ENCODE measurements at places on chromosomes 16 and 17. TPM values are rescaled to one million over a fixed set of nuclear protein-coding genes. Genes with fewer than 3 reads are reported as not detected.

DNA sequence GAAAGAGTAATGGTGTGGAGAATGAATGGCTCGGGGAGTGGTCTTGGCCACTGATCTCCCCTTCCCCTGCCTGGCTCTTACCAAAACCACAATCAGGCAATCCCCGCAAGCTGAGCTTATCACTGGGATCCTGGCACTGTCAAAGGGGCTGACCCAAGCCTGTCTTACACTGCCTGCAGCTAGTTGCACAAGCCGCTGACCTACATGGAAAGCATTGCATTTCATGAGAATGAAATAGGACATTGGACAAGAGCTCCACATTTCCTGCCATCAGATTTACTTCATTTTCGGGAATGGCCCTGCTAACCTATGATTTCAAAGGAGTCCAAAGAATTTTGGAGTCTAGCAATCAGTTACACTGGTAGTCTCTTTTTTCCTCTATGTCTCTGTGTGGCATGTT is 146.4 kb downstream of the PCTP start:
- ATAC-seq, result no peak

DNA sequence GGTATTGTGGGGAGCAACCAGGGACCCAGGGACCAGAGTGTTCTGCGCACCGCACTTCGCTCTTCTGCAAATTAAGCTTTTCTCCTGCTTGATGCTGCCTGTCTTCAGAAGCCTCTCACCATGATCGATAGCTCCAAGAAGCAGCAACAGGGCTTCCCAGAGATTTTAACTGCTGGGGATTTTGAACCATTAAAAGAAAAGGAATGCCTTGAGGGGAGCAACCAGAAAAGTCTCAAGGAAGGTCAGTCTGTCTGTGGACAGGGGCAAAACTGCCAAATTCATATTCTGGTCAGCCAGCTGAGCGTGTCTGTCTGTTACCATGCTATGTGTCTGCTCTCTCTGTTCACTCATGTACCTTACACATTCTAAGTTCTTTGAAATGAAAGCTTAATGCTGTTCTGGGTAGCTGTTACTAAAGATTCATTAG is 115.7 kb downstream of the MRTFB start:
- ATAC-seq, result no peak

GRCh38 chr16:19389246-19389645 is 28.4 kb upstream of the TMC5 start:
- ATAC-seq, result peak; percentile 76

GRCh38 chr17:292531-293382 is 59.9 kb downstream of the RPH3AL start:
- no peak for ATAC-seq

- ATAC-seq, result no peak
Measured at GRCh38 chr16:60100371-60100770, 1366.3 kb upstream of the GOT2 start.

- ATAC-seq, result peak; percentile 74
Measured at GRCh38 chr17:17303010-17303846, at the start of gene NT5M. TSS of gene NT5M (plus strand) at chr17:17303373. CDS start at chr17:17303551, 178 bp downstream.

ITGB4 gene
- total RNA-seq, result 134 TPM

GSPT1 gene
- total RNA-seq, result 110 TPM

ANKFN1 gene
- not detected for total RNA-seq
